Esophagus squamous epithelium (tissue), 5 donors: ENCODE measurements at places on chromosomes 2 and 18.

DNA sequence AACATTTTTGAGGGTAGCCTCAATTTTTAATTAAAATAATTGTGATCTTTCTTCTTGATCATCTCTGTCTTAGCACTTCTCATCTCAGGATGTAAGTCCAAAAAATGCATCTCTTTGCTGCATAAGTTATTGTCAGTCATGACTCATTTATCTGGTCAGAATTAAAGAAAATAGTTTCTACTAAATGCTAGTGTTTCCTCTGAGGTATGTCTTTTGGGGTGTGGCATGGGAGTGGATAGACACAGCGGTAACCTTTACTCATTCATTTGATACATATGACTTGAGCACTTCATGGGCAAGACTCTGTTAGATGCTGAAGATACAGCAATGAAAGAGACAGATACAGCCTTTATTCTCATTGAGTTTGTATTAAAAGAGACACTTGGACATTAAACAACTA, 284.7 kb downstream of the IRS1 start:
- DNase-seq = no peak

DNA sequence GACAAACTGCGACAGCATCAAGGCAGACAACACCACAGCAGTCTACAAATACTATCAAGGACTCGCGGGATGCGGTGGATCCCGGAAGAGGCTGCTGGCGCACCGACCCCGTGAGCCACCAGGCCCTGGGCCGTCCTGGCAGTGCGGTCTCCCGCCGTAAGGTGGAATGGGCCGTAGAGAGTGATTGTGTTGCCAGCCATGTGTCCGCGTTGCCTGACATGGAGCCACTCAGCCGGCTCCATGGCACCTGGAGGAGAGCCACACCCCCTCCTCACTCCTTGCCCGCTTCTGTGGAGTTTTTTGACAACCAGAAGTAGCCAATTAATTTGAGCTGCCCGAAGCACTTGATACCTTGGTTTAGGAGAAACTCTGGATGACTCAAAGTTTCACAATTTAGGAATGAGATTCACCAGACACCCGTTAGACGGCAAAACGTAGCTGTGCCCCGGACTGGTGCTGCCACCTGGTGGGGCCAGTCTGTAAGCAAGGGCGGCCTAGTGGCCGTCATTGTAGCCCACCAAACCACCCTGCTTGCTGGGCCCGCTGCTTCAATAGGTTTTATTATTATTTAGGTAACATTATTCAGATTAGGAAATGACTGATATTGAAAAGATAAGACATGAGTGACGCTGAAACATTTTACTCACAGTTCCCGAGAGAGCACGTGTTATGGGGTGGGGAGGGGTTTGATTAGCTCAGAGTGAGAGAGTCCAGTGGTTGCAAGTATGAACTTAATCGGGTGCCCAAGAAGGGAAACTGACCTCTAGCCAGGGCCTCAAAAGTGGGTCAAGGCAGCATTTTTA, 10.2 kb upstream of the IMP4 start:
- DNase-seq = no peak

- no peak for DNase-seq
Measured at GRCh38 chr2:237235383-237236095, 149.8 kb downstream of the COPS8 start.

DNA sequence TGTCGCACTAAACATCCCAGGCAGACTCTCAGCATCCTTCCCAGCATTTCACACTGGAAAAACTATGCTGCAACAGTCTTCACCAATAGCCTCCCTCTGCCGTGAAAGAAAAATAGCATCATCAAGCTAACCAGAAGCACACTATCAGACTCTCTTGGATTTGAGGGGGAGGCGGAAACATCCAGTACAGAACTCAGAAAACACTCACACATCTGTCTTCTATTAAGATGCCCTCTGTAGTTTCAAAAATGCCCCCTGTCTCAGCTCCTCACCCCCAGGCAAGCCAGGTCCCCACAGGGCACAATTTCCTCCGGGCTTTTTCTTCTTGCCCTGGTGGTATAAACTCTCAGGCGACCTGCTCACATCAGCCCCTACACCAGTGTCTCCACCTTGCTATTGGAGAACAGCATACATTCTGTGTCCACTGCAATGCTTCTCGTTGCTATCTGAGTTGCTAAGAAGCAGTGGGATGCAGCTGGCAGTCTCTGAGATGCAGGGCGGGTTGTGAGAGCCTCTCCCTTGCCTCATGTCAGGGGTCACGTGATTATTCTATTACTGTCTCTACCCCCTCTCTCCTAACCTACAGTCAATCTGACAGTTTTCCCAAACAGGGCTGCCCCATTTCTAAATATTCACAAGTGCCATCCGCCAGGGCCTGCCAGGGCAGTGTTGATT, 189.9 kb downstream of the INO80D start:
- DNase-seq = no peak

GRCh38 chr2:20429528-20429927, 17.3 kb upstream of the RHOB start:
- no peak for DNase-seq

GRCh38 chr2:72731116-72731515, 94.7 kb downstream of the EXOC6B start:
- no peak for DNase-seq

- no peak for DNase-seq
Measured at GRCh38 chr18:59950215-59950944, 50.6 kb downstream of the PMAIP1 start.

DNA sequence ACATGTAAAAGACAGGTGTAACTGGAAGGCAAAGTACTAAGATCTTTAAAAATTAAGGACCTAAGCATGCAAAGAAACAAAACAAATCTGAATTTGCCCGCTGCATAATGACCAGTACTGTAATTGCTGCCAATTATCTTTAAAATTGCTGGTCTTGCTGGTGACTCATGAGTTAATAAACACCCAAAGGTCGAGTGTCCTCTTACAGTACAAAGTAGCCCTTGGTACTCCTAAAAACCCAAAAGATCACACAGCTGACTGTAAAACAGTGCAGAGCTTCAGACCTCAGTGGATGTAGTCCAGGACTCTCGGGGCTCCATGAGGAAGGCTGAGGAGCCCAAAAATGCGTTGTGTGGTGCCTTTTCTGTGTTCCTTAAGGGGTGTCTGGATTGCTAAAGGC, 308.7 kb downstream of the CNTNAP5 start:
- DNase-seq = no peak
